Astrocyte (in vitro differentiated cells and primary cell): ENCODE measurements at places on chromosomes 2 and 18. TPM values are rescaled to one million over a fixed set of nuclear protein-coding genes. Genes with fewer than 3 reads are reported as not detected.

GRCh38 chr2:70930371-70931329, 5.0 kb upstream of the ATP6V1B1 start:
- DNase-seq: no peak

GRCh38 chr2:120103723-120104467, 91.0 kb downstream of the EPB41L5 start:
- peak; percentile 97 for DNase-seq

The HMSD gene
- total RNA-seq: 1.0 TPM in 1 of 2 replicates, not detected in the other

DNA sequence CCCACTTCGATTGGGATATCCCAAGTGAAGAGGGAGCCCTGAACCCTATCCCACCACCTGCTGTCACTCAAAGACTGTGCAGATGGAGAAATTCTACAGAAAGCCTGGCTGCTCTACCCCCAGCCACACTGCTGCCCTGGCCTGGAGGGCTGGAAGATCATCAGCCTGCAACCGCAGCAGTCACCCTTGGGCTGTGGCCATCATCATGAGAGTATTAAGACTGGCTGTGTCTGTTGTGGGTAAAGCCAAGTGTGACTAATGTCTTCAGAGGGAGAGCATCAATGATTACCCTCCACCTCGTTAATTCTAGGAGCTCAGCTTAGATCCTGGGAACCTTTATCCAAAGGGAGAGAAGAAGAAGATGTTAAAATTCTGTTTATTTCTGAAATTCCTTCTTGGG, 221.5 kb downstream of the TFCP2L1 start:
- DNase-seq: no peak

- DNase-seq: peak; percentile 54
These were observed 46.9 kb downstream of the CCBE1 start for GRCh38 chr18:59650266-59650820.

The ST6GAL2 gene
- 59.8 and 120 TPM in 2 replicates for total RNA-seq

The KCNG3 gene
- 0.14 and 0.20 TPM in 2 replicates for total RNA-seq

The LCT gene
- not detected in 2 replicates for total RNA-seq

GRCh38 chr2:200172521-200172920, 134.0 kb upstream of the SPATS2L start:
- DNase-seq: no peak

GRCh38 chr2:80185091-80185490, 119.5 kb downstream of the LRRTM1 start:
- no peak for DNase-seq

The SLC5A7 gene
- 0.05 TPM in 1 of 2 replicates, not detected in the other for total RNA-seq

DNA sequence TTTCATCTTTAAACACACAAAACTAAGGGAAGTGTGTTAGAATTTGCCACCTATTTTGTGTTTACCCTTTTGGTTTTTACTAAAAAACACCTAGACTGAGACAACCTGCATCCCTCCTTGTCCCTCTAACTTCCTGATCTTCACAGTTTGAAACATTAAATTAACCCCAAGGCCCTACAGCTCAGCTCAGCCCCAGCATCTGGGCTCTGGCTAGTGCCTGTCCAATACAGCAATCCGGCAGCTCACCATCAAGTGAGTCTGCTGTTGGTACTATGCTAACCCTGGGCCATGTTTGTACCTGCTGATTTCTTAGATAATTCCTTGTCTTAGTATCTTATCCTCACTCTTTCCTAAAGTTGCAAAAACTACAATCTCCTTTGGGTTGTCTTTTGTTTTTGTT, 162.4 kb downstream of the DSEL start:
- DNase-seq: no peak

- DNase-seq: no peak
These were observed 70.8 kb downstream of the FIGN start for GRCh38 chr2:163665051-163665450.

DNA sequence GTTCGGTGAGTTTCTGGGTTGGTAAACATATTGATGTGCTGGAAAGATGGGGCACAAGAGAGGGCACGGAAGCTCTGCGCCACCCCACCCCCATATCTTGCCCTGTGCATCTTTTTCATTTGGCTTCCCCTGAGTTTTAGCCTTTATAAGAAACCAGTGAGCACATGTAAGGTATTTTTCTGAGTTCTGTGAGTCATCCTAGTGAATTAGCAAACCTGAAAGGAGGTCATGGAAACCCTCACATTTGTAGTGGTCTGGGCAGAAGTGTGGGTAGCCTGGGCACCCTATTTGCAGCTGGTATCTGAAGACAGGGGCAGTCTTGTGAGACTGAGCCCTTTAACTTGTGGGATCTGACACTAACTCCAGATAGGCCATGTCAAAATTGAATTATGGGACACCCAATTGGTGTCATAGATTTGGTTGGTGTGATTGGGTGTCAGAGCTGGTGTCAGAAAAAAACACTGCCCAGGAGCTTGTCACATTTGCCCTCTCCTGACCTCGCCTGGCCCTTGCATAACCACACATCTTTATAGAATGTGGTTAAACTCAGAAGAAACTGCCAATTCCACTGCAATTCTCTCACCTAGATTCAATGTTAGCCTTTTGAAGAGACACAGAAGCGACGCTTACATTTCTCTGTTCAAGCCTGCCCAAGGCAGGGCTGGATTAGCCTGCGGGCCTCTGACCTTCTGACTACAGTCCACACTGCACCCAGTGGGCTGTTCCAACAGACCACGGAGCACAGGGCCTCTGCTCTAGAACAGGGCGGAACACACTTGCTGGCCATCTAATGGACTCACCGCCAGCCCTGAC, 12.0 kb upstream of the GALM start:
- DNase-seq: no peak

The DAPL1 gene
- total RNA-seq: not detected in 2 replicates

- DNase-seq: peak; percentile 21
These were observed 160.3 kb downstream of the INO80D start for GRCh38 chr2:205925373-205926337.

DNA sequence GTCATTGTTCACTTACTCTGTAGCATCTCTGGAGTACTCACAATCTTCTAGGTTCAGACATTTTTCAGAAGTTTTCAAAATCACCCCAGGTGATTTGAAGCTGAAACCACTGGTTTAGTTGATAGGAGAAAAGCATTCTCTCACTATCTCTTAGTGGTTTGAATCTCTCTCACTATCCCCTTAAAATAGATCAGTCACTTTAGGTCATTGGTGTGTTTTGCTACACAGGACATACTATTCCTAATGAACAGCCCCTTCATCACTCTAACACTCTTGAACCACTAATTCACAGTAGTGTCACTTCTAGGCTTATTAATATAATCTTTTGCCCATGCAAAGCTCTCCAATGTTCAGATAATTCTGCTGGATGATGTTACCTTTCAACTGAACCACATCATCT, 34.5 kb downstream of the LYPD6 start:
- DNase-seq: no peak

The WDR7 gene
- total RNA-seq: 14.3 and 16.9 TPM in 2 replicates

DNA sequence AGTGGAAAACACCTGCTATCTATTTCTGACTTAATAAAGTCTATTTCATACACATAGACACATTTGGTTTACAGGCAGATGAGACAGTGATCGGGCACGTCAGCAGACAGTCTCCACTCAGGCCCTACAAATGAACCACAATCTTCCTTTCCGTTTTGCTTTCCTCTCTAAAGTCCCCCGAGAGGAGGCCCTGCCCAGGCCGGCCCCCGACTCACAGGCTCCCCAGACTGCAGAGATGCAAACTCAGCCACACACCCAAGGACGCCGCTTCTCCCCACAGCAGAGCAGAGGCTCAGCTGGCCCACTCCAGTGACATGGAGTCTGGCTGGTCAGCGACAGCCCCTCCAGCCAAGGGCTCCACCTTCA, 9.3 kb upstream of the MTERF4 start:
- DNase-seq: no peak

DNA sequence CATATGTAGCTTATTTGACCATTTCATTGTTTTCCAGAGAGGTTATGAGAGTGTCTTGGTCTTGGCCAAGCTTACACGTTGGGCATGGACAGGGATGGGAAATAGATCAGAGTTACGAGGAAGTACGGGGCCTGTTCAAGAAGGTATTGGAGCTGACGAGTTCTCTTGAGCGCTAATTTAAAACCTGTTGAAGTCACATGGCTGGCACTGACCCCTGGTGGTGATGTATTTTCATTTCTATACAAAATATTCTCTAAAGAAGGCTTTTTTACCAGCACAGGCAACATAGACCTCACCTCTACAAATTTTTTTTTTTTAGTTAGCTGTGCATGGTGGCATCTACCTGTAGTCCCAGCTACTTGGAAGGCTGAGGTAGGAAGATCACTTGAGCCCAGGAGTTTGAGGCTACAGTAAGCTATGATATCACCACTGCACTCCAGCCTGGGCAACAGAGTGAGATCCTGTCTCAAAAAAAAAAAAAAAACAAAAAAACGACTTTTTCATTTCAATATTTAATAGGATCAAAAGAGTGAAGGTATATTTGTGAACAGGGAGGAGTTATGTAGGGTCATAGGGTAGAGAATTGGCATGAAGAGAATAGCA, 19.6 kb downstream of the UGP2 start:
- DNase-seq: no peak

GRCh38 chr2:206217743-206218142, 56.7 kb upstream of the ZDBF2 start:
- DNase-seq: peak; percentile 39

GRCh38 chr2:74867841-74868658, 34.1 kb downstream of the HK2 start:
- DNase-seq: peak; percentile 77

The GPR45 gene
- 0.22 TPM in 1 of 2 replicates, not detected in the other for total RNA-seq

GRCh38 chr2:121167411-121167810, 117.6 kb downstream of the TFCP2L1 start:
- DNase-seq: no peak

DNA sequence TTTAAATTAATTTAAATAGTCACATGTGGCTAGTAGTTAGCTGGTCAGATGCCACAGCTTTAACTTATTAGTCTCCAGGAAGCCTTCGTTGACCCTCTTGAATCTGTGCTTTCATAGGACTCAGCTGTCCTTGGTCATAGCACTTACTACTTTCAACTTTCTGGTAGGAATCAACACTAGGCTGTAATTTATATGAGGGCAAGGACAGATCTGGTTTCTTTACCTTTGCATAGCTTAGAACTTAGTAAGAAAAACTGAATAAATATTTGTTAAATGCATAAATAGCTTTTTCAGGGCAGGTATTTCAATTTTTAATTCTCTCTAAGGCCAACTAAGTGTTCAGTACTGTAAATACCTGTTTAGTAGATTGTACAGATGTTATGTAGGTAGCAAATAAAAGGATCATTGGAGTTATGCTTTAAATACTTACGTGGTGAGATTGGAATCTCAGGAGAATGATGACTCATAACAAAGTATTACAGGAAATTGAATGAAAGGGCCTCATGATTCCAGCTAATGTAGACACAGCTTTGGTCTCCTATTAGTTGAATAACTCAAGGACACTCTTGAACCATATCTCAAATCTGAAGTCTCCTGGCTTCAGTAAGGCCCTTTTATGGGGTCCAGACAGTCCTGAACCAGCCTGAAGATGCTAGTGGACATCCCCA, 2.6 kb downstream of the CLIP4 start:
- DNase-seq: peak; percentile 85

DNA sequence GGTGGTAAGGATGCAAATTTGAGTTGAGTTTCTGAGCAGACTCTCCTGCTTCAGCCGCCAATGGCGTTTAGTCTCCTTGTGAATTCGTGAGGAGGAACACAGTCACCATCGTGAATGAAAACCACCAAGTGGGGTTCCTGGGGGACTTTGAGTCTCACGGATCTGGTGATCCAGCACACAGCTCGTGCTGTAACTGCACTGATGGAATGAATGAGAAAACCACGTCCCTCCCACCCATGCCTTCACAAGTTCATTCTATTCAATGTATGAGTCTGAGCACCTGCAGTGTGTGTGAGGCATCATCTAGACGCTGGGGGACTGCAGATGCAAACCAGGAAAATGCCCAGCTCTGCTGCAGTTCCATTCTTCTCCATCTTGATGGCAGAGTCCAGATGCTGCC, 127.9 kb downstream of the PIEZO2 start:
- DNase-seq: no peak

GRCh38 chr2:80525152-80525551, 220.6 kb upstream of the LRRTM1 start:
- DNase-seq: no peak
